Stimulated activated CD4-positive, alpha-beta T cell treated with anti-CD3 and anti-CD28 coated beads, Interleukin-2, amount 100 ng/mL, for 48 hours (primary cell): ENCODE measurements at places on chromosomes 6 and 20.

DNA sequence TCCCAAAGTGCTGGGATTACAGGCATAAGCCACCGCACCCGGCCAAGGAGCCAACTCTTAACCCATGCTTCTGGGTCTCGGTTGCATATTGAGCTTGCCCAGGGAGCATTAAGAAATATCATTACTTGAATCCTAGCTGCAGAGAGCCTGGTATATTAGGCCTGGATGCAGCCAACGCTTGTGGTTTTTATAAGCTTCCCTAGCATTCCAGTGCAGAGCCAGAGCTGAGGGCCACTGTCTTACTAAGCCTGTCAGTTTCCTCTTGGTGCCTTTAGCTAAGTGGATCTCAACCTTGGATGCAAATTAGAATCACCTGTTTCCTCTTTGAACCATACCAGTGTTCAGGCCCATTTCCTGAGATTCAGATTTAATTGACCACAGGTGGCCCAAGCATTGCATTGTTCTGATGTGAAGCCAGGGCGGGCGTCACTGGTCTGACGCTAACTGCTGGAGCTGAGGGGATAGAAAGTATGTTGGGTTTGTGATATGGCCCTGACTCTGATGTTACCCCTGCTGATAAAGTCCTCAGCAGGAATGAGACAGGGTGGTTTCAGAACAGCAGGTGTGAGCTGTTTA, 76.3 kb downstream of the BTBD3 start:
- no peak for DNase-seq

- no peak for DNase-seq
These were observed 109.7 kb downstream of the CDK19 start for GRCh38 chr6:110705543-110705942.

DNA sequence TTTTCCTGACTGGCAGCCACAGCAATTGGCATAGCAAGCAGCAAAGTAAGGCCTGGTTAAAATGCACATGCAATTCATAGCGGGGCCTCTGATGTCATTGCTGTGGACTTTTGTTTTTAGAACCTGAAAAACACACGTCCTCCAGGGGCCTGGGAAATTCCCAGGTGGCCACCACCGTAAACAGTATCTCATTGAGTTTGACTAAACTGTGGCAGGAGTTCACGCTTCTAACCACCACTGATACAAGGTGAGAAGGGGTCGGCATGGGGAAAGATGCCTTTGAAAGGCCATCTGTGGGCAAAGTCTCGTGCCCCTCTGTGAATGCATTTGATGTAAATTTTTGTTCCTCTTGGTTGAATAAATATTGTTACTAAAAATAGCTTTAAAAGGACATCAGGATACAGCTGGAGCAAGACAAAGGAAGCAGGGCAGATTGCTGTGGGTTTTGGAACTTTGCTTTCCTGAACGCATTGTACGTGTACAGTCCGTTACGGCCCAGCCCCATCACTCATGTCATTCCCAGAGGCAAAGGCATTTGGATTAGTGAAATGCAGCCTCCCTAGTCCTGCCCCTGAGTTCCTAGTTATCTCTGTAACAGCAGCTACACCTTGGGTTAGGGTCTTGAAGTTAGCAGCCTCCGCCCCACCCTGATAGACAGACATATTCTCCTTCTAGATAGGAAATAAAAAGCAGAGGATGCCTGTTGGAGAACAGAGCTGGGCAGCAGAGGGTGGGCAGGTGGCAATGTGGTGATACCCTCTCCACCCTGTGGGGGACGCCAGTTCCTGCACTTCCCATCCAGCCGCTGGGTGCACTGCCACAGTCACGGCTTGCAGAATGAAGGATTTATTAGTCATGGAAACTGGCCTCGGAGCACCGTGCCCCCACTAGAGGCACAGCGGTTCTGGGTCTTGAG, 80.3 kb downstream of the ZDHHC14 start:
- DNase-seq = peak; percentile 54

DNA sequence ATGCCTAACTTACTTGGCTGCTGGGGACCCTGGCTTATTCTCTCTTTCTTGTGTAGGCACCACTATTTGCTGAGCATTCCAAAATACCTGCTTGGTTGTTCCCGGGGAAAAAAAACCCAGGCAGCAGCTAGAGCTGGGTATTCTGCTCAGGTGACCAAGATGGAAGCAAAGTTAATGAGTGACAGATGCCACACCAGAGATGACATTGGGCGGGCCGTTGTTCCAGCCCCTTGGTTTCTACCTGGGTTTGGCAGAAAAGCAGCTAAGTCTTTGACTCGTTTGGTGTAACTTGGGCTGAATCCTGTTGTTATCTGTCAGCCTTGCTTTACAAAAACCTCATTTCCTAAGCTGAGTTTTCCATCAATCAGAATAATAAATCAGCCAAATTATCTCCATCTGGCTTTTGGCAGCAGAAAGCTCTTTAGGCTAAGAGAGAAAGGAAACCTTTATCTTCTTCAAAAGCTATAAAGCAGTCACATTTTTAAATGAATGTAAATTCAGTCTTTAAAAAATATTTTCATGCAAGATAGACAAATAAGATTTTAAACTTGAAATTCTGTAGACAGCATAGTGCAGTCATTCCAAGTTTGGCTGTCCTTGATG, 202.0 kb upstream of the GMDS start:
- no peak for DNase-seq

DNA sequence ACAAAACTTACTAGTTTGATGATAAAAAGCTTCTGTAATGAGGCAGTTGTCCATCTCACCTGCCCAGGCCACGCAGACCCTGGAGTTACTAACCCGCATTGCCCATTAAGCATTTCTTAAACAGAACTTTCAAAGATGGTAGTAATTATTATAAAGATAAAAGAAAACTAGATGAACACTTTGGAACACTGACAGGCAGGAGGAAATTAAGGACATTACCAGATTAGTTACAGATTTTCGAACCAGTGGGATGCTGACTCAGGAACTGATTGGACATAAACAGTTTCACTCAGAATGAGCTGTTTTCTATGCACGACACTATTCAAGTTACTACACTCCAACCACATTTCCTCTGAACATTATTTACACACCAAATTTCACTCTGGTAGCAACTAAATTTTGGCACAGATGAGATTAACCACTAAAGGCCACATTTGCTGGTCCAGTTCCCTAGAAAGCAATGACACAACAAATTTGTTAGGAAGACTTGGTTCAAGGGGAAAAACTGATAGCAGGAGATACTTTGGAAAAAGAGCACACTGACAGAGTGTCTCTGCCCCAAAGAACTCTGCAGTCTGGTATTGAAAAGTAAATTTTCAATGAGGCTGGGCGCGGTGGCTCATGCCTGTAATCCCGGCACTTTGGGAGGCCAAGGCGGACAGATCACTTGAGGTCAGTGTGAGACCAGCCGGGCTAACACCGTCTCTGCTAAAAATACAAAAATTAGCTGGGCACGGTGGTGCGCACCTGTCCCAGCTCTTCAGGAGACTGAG, 3.0 kb downstream of the ROMO1 start:
- DNase-seq = no peak

DNA sequence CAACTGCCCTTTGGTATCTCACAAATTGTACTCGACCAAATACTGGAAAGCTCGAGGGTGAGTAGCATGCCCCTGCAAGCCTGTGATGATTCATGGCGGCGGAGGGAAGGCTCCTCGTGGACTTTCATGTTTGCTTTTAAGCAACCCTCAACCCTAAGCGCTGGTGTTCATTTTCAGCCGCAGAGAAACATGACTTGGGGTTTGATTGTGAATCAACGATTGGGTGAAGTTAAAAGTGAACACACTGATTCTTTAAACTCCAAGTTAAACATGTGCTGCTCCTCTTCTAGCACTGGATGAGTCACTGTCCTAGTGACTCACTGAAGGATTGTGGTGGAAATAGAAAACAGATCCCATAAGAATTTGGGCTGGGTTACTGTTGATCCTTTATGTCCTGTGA, 8.3 kb downstream of the CD109 start:
- DNase-seq = no peak

- DNase-seq = no peak
These were observed 236.6 kb downstream of the ARID1B start for GRCh38 chr6:157013649-157014304.
